ENCODE measurements at places on chromosomes 1 and 21. TPM values are rescaled to one million over a fixed set of nuclear protein-coding genes. Genes with fewer than 3 reads are reported as not detected.
A peak's percentile ranks its signal among the peaks of the same experiment; 100 is the strongest.

DNA sequence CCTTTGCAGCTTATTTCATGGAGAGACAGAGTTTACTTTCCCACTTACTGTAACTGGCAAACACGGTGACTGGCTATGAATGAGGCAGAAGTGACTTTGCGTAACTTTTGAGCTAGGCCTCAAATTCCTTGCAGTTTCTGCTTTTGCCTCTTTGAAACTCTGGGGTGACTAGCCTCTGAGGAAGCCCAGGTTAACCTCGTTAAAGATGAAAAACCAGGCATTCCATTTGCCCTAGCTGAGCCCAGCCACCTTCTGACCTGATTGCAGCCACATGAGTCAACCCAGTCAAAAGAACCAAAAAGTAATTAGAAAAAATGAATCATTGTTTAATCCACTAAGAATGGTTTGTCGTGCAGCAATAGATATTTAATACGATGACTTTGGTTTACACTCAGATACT is 20.4 kb downstream of the PRMT6 start:
- no peak for DNase-seq

- DNase-seq: no peak
Observed at GRCh38 chr1:218699421-218699820, 354.3 kb downstream of the TGFB2 start.

DNA sequence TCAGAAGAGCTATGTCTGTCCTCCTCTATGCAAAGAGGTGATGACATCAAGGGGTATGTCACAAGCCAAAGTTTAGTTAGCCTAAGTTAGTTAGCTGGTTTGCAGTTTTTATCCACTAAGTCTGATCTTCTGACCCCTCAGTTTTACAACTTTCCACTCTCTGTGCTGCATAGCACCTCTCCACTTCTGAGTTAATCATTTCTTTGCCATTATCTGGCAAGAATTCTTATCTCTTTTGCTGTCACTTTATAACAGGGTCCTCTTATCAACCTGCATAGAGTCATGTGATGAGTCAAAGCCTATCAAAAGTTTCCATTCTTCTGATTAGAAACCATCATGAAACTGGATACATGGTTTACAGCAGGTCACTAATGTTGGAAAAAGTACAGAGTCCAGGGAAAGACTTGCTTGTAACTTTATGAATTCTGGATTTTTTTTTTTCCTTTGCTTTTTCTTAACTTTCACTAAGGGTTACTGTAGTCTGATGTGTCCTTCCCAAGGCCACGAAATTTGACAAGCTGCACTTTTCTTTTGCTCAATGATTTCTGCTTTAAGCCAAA is at the start of gene NR5A2:
Gene NR5A2, plus strand, starts transcription at position 447 of the 560 bp plus-strand sequence. CDS start 138 bp downstream, outside the sequence.
- DNase-seq: peak; percentile 49

- DNase-seq: no peak
Observed at GRCh38 chr1:242784807-242785206, 260.3 kb upstream of the PLD5 start.

DNA sequence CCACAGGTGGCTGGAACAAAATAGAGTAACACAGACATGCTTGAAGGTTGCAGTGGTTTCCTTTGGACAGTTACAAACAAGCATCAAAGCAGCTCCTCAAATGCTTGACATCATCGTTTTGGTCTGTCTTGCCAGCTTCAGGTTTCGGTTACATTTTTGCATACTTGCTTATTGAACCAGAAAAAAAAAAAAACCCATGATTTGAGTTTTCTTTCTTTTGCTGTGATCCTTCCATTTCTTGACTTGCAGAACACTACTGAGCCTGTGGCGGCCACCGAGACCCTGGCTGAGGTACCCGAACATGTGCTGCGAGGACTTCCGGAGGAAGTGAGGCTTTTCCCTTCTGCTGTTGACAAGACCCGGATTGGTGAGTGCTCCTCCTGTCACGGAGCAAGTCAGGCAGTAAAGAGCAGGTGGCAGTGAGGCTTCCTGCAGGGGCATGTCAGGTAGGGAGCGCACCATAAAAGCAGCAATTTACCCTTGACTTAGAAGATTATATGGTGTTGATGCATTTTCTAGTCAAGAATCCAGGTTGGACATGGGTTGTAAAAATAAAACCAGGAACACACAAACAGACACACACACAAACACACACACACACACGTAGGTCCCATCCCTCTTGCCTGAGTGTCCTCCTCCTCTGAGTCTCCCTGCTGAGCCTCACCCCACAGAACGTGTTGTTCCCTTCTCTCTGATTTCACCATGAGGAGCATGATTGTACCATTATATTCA is 30.9 kb downstream of the PRDM2 start:
- DNase-seq: peak; percentile 84

GRCh38 chr1:220682901-220683576 is 7.1 kb upstream of the C1orf115 start:
- DNase-seq: no peak

- no peak for DNase-seq
Observed at GRCh38 chr1:153248176-153248879, 11.2 kb upstream of the LORICRIN start.

GRCh38 chr1:92259350-92259749 is 39.4 kb downstream of the GLMN start:
- DNase-seq: no peak

- no peak for DNase-seq
Observed at GRCh38 chr1:182829285-182829932, 9.7 kb upstream of the DHX9 start.

DNA sequence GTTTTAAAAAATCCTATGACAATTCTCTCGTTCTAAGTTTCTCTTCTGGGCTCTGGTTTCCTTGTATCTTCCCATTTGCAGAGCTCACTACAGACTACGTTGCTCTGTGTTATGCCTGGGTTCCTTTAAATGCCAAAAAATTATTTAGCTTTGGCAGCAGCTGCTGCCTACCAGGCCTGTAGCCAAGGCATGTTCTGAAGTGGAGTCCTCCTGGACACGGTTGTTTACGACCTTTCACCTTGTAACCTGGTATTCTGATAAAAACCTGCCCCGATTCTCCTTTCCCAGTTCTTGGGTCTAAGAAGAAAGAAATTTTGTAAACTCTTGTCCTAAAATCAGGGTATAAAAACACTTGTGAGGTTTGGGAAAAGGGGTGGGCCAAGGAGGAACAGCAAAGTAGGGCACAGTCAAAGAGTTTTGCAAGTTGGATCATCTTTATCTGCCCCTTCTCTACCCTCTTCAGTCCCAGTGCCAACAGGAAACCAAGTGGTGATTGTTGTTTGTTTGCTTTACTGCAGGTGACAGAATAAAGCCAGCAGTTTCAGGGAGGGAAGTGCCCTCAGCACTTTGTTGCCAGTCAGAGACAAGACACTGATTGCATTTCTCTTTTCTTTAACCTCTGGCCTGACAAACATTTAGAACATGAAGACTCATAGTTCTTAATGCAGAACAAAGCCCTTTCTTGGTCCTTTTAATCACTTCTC is 3.1 kb upstream of the TXNIP start:
- peak; percentile 65 for DNase-seq

- DNase-seq: no peak
Observed at GRCh38 chr1:167249702-167250101, 29.0 kb downstream of the POU2F1 start.

DNA sequence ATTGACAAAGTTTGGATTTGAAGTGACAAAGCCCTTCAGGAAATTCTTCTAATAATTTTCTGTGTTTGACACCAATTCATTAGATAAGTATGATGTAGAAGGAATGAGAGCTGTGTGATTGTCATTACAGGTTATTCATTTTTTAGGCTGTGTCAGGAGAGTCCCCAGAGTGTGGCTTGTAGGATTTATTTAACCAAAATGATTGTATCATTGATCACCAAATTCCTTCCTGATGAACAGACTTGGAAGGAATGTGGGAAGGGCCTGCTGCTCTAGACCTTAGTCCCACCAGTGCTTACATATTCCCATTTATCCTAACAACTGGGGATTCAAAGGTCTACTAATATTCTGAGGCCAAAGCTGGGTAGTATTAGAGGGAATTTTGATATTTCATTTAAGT is 383.3 kb upstream of the KAZN start:
- DNase-seq: no peak

GRCh38 chr1:31981456-31981839 is 32.2 kb upstream of the KHDRBS1 start:
- no peak for DNase-seq

DNA sequence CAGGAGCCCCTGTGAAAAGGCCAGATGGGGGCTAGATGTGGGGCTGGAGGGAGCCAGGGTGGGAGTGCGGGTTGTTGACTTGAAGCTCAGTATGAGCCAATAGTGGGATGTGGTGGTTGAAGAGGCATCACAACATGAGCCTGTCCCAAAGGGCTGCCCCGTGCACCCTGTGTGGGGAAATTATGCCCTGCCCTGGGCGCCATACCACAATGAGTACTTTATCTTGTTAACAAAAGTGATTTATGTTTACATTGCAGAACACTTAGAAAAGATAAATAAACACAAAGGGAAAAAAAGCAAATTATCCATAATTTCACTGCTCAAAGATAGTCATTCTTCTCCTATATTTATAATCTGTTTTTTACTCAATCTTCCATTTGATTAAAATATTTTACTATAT is 1.6 kb upstream of the NFASC start:
- no peak for DNase-seq

Gene CD52
- 15.2 TPM for total RNA-seq

Gene TRABD2B
- 1.3 TPM for total RNA-seq

Gene SFN
- 33.2 TPM for total RNA-seq

Gene SLC35F3
- under 0.01 TPM for total RNA-seq

Gene TTC22
- 65.2 TPM for total RNA-seq

Gene NSUN4
- total RNA-seq: 1.2 TPM

Gene UFC1
- 40.9 TPM for total RNA-seq

Gene NDUFS5
- 158 TPM for total RNA-seq

Gene NUP210L
- not detected for total RNA-seq

Gene LCE1E
- total RNA-seq: not detected
